Left lung (tissue), 14 donors: ENCODE measurements at places on chromosomes 6 and 20. TPM values are rescaled to one million over a fixed set of nuclear protein-coding genes. Genes with fewer than 3 reads are reported as not detected.

GRCh38 chr20:12614764-12615163 is 394.0 kb upstream of the SPTLC3 start:
- DNase-seq, result no peak

DNA sequence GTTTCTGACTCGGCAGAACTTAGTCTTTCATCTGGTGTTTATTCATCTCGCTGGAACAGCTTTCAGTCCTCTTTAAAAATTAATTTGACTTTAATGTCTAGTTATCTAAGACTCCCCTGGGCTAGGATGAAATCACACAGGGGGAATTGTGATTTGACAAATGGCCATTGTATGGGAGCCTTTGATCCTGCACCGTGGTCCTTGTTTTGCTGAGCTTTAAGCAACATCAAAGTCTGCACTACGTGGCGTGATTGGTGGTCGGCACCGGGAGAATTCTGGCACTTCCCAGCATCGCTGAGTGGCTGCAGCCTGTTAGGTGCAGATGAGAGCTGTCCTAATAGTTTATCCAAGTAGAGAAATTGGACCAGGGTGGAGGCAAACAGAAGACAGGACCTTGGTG is 146.9 kb downstream of the TBC1D7 start:
- DNase-seq, result no peak

DNA sequence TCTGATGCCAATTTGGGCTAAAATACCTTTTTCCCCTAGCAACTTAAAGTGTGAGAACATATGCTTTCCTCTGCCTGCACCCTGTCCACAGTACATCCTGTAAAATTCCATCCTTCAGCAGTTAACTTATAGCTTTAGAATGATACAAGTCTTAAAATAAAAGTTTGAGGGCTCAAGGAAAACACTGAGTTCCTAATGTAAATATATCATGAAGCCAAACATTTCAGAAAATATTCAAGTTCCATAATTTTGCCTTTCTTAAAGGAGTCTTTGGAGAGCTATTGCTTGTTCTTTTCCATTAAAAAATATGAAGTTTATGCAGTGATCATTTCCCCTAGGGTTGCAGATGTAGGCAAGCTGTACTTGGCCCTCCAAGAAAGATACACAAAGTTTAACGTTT is 303.8 kb downstream of the COL12A1 start:
- no peak for DNase-seq

GRCh38 chr20:57869291-57869950 is 159.6 kb upstream of the PMEPA1 start:
- no peak for DNase-seq

- no peak for DNase-seq
Measured at GRCh38 chr6:41426438-41426851, 91.0 kb downstream of the NCR2 start.

- no peak for DNase-seq
Measured at GRCh38 chr6:31586599-31587281, 663 bp downstream of the LST1 start.

- DNase-seq, result no peak
Measured at GRCh38 chr20:1267161-1267560, 1.1 kb downstream of the SNPH start.

DNA sequence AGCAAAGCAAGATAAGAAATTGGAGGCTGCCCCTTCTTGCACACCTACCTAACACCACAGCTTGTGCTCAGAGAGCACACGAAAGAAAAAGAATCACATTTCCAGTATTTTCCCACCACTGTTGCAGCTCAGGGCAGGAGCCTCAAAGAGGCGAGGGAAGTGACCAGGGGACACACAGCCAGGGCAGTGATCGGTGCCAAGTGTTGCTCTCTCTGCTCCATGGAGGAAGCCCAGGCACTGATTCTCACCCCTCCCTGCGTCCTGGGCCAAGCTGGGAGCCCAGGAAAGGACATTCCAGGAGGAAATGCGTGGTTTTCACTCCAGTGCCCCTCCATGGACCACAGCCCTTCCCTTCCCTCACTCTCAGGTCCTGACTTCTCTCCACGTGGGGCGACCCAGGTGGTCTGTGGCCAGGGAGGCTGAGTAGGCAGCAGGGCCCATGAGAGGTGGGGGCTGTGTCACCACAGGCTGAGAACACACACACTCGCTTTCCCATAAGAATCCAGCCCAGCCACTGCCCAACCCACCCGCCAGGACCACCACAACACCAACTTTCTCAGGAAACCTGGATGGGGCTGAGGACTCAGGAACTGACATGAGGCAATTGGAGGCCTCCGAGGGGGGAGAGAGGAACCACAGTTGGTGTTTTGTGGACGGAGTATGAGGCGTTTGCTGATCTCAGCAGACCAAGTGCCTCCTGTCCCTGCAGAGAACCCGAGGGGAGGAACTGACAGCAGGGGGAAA is 81.7 kb upstream of the MAFB start:
- peak; percentile 65 for DNase-seq

- DNase-seq, result peak; percentile 5
Measured at GRCh38 chr6:12844284-12845223, 128.0 kb downstream of the PHACTR1 start.

DNA sequence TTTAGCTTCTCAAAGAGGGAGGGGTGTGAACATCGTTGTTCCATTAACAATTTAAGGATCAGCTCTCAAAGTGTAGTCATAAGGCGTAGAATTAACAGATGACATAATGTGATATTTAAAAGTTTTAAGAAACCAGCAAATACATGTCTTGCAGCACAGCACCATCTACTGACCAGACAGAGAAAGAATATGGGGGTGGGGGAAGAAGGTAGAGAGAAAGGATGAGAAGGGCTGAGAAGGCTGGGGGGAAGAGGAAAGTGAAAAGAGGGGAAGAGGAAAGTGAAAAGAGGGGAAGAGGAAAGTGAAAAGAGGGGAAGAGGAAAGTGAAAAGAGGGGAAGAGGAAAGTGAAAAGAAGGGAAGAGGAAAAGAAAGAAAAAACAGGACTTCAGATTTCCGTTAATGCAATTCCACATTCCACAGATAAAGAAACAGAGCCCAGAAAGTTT is 80.9 kb downstream of the HAO1 start:
- DNase-seq, result peak; percentile 64

DNA sequence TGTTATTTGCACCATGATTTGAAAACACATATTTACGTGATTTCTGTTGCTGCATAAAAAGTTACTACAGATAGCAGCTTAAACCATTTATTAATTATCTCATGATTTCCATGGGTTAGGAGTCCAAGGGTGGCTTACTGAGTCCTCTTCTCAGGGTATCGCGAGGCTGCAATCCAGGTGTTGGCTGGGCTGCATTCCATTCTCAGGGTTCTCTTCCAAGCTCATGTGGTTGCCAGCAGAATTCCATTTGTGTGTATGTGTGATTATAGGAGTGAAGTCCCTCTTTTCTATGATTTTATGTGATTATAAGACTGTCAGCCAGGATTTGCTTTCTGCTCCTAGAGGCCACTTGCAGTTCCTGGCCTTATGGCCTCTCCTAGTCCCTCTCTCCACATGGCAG is 135.1 kb downstream of the FAM83B start:
- no peak for DNase-seq

Gene NOX3
- total RNA-seq, result not detected

Gene SIGLEC1
- total RNA-seq, result 45.8 TPM
